Gastroesophageal sphincter (tissue), 4 donors: ENCODE measurements at places on chromosomes 12 and 14.

GRCh38 chr12:93407054-93407962, 29.6 kb downstream of the NUDT4 start:
- ATAC-seq: no peak

- ATAC-seq: no peak
Measured at GRCh38 chr14:77126461-77126990, 15.1 kb downstream of the ZDHHC22 start.

DNA sequence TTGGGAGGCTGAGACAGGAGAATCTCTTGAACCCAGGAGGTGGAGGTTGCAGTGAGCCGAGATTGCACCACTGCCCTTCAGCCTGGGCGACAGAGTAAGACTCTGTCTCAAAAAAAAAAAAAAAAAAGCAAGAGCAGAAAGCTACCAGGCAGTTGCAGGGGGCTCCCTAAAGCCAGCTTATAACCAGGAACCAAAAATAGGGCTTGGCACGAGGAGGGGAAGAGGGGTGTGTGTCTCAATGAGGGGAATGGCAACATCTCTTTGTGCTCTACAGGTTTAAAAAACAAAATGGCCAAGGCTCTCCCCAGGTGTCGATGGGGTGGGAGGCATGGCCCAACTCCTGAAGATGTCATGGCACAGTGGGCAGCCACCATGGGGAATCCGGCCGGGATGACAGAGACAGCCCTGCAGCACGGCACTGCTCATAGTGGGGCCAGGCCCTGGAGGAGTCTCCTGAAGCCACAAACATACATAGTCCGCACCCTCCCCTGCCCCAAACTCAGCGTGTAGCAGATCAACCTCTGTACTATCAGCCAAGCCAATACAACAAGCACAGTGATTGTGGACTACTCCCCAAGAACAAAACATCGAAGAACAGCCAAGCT, 16.0 kb upstream of the EIF5 start:
- ATAC-seq: no peak

- no peak for ATAC-seq
Measured at GRCh38 chr12:114670291-114670980, 13.5 kb downstream of the TBX3 start.

DNA sequence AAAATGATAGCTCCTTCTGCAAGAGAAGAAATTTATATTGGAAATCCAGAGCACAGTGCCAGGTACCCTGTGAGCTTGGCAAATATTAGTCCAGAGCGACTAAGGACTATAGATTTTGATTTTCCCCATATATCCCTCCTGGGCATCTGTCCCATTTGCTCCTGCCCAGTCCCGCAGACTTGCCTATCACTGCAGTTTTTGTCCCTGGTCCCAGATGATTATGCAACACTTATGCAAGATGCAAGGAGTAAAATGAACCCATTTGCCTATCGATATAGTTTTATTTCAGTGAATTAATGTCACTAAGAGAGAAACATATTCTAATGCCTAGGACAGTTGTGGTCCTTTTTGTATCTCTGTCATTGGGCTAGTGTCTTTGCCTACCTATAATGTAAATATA, 215.9 kb upstream of the BMP4 start:
- no peak for ATAC-seq

DNA sequence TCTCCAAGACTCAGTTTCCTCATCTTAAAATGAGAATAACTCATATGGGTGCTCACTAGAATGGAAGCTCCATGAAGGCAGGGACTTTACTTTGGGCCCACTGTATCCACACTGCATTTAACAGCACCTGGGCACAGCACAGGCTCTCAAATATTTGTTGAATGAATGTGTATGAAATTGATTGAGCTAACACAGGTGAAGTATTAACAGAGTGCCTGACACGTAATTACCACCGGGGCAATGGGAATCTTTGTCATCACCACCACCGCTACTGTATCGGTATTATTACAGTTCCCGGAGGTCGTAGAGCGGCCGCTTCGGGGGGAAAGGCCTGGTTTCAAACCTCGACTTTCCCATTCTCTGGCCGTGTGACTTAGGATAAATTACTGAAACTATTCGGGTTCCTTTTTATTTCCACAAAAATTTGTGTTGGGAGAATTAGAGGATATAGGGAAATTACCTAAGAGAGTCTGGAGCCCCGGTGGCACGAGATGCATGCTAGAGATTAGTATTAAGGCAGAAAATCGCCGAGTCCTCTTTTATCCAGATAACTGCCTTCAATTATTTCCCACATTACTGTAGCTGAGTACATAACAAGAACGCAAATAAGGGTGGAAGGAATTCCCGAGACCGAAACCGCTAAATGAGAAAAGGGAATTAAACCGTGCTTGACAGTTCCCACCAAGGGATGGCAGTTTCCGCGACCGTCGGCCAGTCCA, 1.0 kb upstream of the RIC8B start:
- peak; percentile 6 for ATAC-seq

- no peak for ATAC-seq
Measured at GRCh38 chr12:89386138-89386537, 33.8 kb upstream of the DUSP6 start.

DNA sequence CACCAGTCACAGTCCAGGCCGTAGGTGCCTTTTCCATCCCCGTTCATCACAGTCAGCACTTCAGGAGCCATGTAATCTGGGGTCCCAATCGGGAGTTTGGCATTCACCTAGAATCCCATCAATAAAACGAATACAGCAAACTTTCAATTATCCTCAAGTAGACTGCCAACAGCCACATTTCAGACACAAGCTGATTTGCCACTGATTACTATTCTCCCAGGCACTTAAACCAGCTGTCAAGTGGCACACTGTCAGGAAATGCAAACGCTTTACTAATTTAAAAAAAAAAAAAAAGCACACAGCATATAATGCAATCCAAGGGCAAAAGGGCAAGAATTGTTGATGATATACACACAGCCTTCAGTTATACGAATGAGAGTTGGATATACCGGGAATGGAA, 51.9 kb downstream of the CIT start:
- no peak for ATAC-seq

GRCh38 chr12:113237748-113238147, 16.5 kb downstream of the TPCN1 start:
- ATAC-seq: no peak

DNA sequence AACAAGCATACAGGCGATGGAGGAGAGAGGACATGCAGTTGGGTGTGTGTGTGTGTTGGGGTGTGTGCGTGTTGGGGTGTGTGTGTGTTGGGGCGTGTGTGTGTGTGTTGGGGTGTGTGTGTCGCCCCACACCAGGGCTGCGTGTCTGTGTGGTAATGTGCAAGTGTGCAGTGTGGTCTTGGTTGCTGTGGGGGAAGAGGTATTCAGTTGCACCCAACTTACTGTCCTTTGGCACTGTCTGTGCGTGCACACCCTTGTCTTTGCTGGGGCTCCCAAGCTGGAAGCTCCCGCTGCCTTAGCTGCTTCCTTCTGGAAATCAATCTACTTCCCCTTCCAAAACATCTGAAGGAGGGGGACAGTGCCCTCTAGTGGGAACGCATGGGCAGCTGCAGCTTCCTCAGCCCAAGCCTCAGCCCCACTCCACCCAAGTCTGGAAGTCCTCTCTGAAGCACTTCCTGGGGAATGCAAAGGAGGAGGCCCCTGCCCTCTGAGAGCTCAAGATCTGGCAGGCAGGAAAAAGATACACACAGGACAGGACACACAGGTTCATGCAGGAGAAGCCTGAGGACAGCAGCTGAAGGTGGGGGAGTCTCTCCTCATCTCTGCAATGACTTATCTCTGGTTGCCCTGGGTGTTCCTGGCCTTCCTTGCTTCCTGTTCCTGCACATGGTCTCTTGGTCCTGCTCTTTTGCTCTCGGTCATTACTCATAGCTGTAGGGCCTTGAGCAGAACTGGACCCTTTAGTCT, 13.1 kb downstream of the ASIC1 start:
- peak; percentile 73 for ATAC-seq

- no peak for ATAC-seq
Measured at GRCh38 chr12:15526033-15526432, 203.7 kb downstream of the PTPRO start.

DNA sequence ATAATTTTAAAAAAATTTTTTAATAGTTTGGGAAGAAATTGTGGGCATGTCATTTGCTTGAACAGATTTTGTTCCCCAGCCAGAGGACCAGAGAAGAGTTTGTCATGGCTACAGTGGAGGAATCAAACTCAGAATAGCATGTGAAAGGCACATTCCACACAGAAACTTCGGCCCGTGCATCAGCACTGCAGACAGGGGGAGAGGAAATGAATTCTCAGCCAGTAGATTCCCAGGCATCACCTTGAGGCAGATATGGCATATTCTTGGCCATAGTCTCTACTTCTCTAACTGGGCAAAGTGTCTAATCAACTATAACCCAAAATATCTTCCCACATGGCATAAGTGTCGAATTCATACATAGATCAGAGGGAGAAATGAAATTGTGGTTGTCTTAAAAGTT, 153.3 kb downstream of the PRKCH start:
- ATAC-seq: no peak

GRCh38 chr14:96660667-96661066, 136.5 kb upstream of the VRK1 start:
- ATAC-seq: no peak

DNA sequence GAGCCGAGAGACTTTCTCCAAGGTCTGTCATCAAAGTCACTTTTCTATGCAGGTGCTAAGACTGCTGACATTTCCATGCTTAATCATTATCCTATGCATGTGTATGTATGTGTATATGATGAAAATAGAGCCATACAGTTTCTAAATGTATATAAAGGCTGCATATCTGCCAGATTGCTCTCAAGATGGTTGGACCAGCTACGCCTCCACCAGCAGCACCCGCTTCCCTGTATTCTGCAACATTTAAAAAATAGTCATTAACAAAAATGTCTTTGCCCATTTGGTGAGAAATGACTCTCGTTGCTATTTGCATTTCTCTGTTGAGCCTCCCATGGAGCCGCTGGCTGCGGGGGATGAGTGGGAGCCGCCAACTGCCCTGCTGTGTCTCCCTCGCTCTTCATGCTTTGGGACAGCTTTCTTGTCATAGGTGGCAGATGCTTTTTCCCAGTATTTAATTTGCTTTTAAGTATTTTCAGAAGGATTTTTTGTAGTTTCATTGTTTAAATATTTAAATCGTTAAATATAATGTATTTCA, 54.7 kb downstream of the DYNC1H1 start:
- no peak for ATAC-seq

DNA sequence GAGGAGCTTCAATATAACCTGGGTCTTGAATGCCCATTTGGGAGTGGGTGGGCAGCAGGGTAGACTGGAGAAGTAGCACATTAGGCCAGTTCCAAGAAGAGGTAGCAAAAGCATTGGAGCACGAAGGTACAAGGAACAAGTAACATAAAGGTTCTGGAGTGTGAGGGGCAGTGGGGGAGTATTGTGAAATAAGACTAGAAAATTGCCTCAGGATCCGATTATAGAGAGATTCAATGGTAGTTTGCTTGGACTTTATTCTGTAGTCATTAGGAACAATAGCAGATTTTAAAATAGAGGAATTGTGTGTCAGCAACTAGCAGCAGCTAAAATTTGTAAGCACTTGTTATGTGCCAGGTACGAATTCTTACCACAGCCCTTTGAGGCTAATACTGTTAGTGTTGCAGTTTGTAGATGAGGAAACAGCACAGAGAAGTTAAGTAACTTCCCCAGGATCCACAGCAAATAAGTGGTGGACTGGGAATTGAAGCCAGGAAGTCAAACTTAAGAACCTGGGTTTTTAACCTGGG, 61.8 kb downstream of the PPFIBP1 start:
- ATAC-seq: no peak

GRCh38 chr12:123886258-123886657, 86.4 kb downstream of the CCDC92 start:
- ATAC-seq: no peak

GRCh38 chr12:130754234-130754901, 38.3 kb upstream of the RIMBP2 start:
- ATAC-seq: no peak

DNA sequence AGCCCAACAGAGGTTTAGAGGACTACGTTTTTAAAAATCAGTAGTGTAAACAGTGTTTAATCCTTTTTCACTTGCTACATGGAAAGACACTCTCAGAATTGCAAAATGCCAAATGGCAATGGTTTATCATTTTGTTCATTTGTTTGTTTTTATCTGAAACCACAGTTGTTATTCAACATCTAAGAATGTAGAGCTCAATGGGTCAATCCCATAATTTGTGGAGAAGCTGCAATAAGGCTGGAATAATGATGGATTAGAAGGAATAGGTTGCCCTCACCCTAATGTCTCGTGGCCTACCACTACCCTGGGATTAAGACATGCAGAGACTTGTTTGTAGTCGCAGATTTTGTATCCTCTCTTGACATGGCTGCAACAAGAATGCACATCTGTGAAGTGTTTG, 115.7 kb downstream of the LLPH start:
- no peak for ATAC-seq

GRCh38 chr14:31139301-31139847, 68.2 kb downstream of the HECTD1 start:
- ATAC-seq: no peak

DNA sequence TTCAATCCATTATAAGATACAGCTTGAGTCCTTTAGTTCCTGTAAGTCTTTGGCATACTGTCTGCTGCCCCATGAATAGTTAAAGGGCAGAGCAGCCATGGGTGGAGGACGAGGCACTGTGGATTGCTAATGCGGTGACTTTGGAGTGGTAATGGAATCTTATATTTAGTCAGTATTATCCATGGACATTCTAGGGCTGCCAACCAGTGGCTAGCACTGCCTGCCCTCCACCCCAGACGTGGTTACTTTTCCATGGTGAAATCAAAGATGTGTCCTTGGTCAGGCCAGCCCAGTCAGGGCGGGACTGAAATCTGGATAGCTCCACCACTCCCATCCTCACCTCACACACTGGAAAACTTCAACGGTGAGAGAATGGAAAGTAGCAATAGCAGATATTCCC, 2.3 kb downstream of the TTC9 start:
- ATAC-seq: no peak

- ATAC-seq: no peak
Measured at GRCh38 chr12:51592034-51592705, 1.1 kb downstream of the SCN8A start.

- ATAC-seq: no peak
Measured at GRCh38 chr12:60123557-60123956, 527.7 kb downstream of the SLC16A7 start.

DNA sequence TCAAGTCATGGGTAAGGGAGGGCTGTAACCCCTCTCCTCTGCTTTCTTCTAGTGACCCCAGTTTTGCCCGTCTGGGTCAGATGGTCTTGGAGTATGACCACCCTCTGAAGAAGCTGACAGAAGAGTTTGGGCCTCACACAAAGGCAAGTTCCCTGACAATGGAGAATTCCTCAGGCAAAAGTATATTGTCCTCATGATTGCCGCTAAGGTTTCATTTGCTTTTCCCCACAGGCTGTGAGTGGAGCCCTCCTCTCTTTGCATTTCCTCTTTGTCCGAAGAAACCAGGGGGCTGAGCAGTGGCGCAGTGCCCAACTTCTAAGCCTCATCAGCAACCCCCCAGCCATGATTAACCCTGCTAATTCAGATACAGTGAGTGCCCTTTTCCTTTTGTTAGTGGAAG, 12.1 kb downstream of the NCKAP1L start:
- ATAC-seq: no peak

GRCh38 chr12:124949779-124950728, 35.6 kb upstream of the UBC start:
- no peak for ATAC-seq

GRCh38 chr14:98187281-98187680, 1084.7 kb downstream of the BCL11B start:
- no peak for ATAC-seq
